ENCODE measurements at places on chromosomes 7 and 10. TPM values are rescaled to one million over a fixed set of nuclear protein-coding genes. Genes with fewer than 3 reads are reported as not detected.

The TRIM4 gene
- polyA plus RNA-seq: 26.5 TPM

The TAC1 gene
- polyA plus RNA-seq: not detected

The HMX3 gene
- not detected for polyA plus RNA-seq

The KIF5B gene
- 78.9 TPM for polyA plus RNA-seq

The PIK3AP1 gene
- polyA plus RNA-seq: 1.9 TPM

The PLEKHS1 gene
- polyA plus RNA-seq: 0.08 TPM

The PAX2 gene
- polyA plus RNA-seq: 0.18 TPM

The GPRIN2 gene
- 29.9 TPM for polyA plus RNA-seq

The SLC26A3 gene
- not detected for polyA plus RNA-seq

DNA sequence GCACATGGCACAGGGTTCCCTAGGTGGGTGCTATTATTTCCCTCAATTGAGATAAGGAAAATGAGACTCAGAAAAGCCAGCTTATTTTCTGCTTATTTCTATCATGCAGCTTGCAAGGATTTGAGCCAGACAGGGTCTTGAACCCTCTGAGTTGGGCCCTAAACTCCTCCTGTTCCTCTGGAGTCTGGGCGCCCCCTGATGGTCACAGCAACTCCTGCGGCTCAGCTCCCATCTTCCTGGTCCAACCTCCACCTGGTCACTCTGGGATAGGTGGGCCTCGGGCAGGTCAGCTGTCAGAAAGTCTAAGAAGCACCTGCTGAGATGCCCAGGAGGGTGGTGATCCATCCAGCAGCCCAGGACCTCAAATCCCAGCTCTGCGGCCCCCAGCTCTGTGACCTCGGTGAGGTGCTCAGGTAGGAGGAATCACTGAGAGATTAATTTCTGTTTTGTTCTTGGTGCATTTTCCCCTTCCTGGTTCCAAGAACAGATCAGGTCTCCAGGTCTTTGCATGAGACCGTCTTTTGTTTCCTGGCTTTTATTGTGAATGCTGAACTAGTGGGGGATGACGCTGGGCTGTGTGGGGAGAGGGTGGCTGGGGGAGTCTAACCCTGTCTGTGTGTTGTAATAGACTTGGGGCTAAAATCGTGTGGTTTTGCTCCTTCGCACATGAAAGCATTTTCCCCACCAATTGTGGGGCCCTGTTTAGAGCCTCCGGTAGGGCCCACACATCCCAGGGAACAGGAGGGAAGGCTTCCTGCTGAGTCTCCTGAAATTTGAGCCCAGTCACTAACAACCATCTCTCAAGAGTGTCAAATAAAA is 32.8 kb downstream of the TMEM130 start:
- peak; percentile 51 for DNase-seq

DNA sequence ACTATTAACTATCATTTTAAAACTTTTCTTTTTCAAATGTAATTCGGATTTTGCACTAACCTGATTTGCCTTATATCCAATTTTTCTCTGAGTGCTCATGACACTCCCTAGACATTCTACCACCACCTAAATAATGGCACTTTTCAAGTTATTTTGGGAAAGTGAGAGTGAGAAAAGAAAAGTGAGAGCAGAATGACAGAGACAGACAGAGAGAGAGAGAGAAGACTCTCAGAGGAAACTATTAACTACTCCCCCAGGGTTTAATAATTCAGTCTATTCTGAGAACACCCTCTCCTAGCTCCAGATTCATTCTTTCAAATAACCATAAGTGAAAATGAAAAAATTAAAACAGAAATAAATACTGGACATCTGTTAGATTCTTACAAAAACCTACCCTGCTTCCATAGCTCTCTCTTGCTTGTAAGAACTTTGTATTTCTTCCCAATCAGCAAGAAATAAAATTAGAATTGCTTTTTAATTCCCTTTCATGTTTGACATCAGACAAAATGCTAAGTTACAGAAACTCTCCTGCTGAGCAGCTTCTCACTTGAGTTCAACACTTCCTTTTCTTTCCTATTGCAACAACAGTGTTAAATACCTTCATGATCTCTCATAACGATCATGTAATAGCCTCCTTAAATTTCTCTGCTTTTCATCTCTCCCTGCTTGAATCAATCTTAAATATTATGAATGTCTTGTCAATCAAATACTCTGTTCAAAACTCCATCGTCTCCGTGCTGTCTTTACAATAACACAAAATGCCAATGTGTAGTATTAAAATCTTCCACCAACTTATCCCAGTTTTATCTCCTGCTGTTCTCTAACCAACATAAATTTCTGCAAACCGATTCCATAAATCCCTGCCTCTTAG is 191.7 kb downstream of the SEMA3E start:
- no peak for DNase-seq

DNA sequence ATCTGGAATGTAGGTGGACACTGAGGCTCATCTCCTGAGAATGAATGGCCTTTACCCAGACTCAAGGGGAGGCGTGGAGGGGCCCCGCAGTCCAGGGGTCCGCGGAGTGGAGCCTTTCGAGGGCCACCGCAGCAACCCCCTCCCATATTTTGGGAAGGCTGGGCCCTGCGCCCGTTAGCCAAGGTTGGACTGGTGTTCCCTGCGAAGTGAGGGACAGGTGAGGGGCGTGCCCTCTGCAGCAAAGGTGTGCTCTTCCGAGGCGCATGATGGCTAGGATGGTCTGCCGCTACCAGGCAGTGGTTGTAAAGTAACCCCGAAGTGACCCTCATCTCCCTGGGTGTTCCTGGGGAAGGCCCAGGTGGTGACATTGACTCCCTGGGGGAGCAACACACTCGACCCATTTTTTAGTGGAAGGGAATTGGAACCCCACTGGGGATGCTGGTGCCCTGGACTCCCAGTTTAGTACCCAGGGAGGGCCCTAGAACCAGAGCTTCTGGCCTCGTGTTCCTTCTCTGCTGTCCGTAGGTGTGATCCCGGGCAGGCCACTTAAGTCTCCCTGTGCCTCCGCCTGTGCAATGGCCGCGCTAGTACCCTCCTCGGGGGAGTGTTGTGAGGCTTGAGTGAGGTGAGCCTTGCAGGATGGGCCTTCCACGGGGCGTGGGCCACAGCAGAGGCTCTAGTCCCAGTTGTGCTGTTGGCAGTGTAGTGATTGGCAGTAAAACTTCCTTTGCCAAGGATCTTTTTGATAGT is 779 bp downstream of the FAM241B start:
- no peak for DNase-seq

- DNase-seq: no peak
Observed at GRCh38 chr10:43710772-43711471, 62.2 kb upstream of the ZNF32 start.

DNA sequence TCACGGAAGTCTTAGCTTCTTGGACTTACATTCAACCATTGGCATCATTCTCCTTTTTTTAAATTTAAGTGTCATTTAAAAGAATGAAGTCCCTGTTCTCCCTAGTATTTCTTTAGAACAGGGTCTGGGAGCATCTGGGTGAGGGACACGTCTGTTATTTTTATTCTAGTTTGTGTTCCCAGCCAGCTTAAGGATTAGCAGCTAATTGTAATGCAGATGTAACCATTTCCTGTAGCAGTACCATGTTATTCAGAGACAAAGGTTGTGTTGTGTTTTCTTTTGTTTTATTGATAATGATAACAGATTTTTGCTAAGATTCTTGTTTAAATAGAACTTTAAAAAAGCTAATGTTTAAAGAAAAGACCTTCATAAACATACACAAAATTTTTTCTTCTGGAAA is 34.3 kb downstream of the BMS1 start:
- DNase-seq: no peak

DNA sequence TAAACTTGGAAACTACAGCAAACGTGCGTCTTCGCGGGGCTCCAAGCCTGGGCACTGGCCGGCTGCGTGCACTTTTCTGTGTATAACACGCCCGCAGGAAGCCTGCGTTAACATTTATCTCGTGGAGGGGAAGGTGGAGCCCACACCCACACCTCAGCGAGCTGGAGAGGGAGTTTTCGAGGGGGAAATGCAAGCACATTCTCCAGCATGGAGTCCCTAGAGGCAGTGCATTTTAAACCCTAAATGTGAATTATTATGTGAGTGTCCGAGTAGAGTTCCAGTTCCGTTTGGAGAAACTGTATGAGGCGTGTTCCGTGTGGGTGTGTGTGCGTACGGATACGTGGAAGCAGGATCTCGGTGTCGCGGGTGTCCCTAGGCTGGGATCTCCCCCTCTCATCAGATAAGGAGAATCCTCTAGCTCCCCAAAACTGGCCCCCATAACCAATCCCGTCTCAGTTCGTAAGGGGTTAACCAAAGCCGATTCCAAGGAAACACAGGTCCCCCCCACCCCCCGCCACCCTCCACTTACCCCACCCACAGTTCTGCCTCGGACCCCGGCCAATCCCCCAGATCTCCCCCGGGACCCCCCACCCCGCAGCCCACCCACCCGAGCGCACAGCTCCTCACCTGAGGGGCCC is 403 bp downstream of the CDK6 start:
- peak; percentile 18 for DNase-seq

- no peak for DNase-seq
Observed at GRCh38 chr10:101087965-101088364, 26.2 kb downstream of the KAZALD1 start.

DNA sequence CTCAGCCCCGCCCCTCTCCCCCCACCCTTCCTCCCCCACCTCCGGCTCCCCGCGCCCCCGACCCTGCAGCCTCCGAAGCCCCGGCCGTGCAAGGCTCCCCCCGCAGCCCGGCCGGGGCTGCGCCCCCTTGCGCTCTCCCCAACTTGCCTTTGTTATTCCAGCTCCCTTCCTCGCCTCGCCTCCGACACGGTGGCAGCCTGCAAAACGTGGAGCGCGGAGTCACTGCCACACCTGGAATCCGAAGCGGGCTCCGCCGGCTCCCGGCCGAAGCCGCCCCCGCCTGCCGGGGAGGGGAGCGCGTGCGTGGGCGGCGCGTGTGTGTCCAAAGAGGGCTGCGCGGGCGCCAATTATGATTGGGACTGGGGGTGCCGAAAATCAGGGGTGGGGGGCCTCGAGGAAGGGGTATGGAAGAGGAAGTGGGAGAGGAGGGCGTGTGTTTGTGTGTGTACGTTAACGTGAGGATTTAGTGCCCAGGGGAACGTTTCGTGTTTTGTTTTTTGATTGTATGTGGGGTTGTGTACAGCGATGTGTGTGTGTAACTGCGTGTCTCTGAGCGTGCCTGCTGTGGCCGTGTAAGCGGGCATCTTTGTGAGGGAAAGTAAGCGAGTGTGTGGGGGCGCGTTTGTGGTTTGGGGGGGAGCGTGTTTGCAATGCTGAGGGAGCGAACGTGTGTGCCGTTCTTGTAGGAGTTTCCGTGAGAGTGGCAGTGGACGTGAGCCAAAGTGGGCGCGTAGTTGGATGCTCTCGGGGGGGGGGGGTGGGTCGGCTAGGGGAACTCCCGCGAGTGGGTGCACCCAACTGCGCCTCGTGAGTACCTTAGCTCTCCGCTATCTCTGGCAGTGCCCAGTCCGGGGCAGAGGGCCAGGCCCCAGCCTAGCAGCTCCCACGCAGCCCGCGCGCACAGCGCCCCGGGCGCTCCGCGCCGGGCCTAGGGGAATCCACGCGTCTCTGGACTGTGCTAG is 1.2 kb upstream of the ZMIZ1 start:
- DNase-seq: peak; percentile 83

DNA sequence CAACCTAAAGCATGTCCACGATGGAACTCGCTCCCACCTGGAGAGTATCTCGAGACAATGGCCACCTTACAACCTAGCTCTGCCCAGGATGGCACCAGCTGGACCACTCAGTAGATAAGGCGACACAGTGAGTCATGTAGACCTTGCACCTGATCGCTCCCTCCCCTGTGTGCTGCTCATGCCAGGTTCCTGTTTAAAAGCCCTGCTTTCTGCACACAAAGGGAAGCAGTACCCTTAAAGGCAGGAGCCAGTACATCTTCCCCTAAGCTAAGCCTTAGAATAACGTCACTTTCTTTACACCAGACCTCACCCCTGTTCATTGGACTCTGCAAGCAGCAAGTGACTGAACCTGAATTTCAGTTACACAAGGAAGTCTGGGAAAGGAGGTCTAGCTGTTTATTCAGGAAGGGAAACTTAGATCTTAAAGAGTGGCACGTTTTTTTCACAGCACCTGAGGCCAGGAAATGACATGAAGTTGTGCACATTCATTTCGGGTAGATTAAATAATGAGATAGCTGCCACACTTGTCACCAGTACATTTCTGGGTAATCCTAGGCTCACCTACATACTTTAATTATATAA is 117.9 kb downstream of the MTPAP start:
- DNase-seq: no peak
